ENCODE measurements at places on chromosomes 4 and X.

- DNase-seq, result peak; percentile 26
Measured at GRCh38 chr4:100095729-100096595, 94.3 kb downstream of the DDIT4L start.

DNA sequence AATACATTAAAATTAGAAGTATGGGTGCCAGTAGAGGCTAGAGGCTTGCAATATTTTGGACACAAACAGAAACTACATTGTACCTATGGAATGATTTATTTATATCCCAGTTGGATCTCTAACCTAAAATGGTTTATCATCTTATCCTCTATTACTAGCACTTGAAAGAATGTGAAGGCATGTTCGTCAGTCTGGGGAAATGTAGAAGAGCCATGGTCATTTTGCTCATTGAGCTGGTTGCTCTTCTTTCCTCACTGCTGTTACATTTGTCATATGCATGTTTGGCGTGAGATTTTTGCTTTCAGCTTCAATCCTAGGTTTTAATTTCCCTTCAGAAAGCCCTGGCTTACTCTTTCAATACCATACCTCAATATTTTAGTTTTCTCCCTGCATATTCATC is 82.4 kb upstream of the MYOZ2 start:
- DNase-seq, result no peak

GRCh38 chr4:182809417-182810102 is 107.6 kb downstream of the DCTD start:
- DNase-seq, result no peak

DNA sequence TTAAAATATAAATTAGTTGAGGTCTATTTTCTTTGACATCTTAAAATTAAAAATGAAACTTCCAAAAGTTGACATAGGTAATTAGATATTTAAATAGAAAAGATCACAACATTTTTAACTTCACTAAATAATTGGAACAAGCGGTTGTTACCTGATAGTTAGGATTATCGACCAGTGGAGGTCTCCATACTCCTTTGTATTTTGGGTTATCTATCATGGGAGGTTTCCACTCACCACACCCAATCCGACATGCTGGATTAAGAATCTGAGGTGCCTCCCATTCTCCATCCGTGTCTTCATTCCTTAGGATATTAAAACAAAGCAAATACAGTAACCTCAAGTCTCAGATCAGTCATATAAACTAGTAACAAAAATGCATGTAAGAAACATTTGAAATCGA is 22.2 kb downstream of the SCOC start:
- DNase-seq, result no peak

- no peak for DNase-seq
Measured at GRCh38 chr4:43282534-43282933, 390.0 kb downstream of the GRXCR1 start.

DNA sequence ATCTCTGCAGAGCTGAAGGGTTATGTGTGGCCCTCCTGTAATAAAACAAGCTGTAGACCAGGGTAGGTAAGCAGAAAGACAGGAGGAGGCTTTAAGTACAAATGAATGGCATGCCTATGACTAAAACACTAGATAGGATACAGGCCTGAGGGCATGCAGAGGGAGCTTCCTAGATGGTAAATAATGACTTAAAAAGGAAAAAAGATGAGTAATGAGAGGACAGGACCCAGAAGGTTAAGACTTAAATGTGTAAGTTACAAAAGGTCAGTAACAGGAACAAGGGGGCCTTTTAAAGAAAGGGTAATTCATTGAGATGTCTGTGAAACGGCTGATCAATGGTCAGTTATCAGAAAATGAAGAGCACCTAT is 194.8 kb downstream of the SOWAHB start:
- no peak for DNase-seq

GRCh38 chr4:110135523-110135922 is 62.9 kb downstream of the ELOVL6 start:
- no peak for DNase-seq

All from hepatic stellate cell (primary cell).